ENCODE measurements at places on chromosomes 16 and 17. TPM values are rescaled to one million over a fixed set of nuclear protein-coding genes. Genes with fewer than 3 reads are reported as not detected.

GRCh38 chr16:61653544-61653943, 382.7 kb downstream of the CDH8 start:
- DNase-seq: no peak

The ENPP7 gene
- polyA plus RNA-seq: 136 TPM

- peak; percentile 81 for DNase-seq
These were observed 552.3 kb downstream of the TOX3 start for GRCh38 chr16:51994597-51994996.

DNA sequence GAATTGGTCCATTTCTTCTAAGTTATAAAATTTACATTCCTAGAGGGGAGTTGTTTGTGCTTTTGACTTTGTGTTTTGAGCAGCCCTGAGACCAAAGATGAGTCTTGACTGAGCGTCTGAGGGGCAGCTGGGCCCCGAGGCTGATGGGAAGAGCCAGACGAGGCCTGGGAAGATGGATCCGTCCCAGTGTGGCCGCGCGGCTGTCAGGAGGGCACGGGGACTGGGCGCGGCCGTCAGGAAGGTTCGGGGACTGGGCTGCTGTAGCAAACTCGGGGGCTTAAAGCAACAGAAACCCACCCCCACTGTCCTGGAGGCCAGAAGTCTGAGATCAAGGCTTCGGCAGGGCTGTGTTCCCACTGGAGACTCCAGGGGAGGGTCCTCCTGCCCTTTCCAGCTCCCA, 38.2 kb upstream of the GNG13 start:
- DNase-seq: no peak

The TBC1D3I gene
- 0.37 TPM for polyA plus RNA-seq

The BEAN1 gene
- 1.5 TPM for polyA plus RNA-seq

DNA sequence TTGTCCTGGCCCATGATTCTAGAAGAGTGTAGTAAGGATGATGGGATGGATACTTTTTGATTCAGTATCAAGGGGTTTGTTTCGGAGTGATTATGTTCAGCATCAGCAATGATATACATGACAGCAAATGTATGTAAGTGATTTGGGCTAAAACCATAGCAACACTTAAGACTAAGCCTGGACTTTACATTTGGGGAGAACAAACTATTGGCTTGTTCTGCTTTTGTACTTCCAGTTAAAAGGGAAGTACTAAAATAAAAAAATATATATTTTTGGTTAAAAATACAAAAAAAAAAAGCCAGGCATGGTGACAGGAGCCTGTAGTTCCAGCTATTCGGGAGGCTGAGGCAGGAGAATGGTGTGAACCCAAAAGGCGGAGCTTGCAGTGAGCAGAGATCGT, 20.5 kb upstream of the DHX8 start:
- no peak for DNase-seq

DNA sequence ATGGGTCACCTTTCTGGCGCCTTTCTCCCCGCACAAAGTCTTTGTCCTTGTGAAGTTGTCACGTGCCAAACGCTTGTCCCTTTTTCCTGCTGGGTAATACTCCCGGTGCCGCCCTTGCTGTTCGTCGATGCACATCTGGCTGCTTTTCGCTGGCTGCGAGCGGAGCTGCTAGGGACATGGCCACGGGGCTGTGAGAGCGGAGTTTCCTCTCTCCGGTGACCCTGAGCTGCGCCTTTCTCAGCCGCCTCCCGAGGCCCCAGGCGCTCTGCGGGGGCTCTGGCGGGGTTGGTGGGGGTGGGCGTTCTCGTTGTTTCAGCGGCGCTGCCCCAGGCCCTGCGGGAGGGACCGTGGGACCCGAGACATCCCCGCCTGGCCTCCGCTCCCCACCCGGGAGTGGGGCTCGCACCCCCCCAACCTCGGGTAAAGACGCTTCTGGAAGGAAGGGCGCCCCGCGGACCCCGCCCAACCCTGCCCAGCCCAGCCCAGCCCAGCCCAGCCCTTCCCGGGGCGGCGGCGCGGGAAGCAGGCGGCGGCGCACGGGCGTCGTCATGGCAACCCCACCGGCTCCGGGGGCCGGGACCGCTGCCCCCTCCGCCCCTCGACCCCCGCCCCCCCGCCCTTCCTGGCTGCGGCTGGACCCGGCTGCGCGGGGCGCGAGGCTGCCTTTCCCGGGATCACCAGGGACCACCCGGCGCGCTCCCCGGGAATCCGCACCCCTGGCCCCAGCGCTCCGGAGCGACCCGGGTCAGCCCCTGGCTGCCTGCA, 12.3 kb downstream of the CHMP6 start:
- no peak for DNase-seq

DNA sequence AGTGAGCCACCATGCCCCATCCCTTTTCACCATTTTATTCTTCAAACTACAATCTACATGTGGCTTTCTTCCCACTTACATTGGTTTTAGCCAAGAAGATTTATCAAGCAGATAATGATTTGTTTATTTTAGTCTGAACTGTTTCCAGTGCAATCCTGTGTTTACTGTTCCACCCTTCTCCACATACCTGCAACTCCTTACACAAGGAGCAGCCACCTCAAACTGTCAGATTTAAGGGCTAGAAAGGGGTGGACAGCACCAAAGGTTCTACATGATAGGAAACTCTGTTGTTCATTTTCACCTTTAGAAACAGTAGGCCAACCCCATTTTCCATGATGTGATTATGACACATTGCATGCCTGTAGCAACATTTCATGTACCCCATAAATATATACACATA, 1.9 kb downstream of the RUNDC1 start:
- no peak for DNase-seq

The KIF2B gene
- not detected for polyA plus RNA-seq
